ENCODE measurements at places on chromosomes 1 and 21. TPM values are rescaled to one million over a fixed set of nuclear protein-coding genes. Genes with fewer than 3 reads are reported as not detected.

GRCh38 chr1:54969879-54970278 lies 10.5 kb upstream of the TMEM61 start:
- no peak for DNase-seq

- DNase-seq, result no peak
Observed at GRCh38 chr1:99700020-99700419, 54.1 kb downstream of the PALMD start.

DNA sequence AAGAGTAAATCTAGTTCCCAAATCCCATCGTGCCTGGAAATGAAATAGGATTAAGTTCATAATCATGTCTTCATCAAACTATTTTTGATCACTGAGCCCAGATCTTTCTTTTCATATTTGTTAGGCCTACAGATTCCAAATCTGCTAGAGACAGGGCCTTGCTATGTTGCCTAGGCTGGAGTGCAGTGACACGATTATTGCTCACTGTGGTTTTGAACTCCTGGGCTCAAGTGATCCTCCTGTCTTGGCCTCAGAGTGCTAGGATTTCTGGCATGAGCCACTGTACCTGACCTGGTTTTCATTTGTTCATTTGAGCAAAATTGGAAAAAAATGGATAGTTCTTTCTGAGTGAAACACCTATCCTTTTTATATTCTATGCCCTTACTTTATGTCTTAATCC lies 28.0 kb upstream of the DIPK1A start:
- DNase-seq, result no peak

DNA sequence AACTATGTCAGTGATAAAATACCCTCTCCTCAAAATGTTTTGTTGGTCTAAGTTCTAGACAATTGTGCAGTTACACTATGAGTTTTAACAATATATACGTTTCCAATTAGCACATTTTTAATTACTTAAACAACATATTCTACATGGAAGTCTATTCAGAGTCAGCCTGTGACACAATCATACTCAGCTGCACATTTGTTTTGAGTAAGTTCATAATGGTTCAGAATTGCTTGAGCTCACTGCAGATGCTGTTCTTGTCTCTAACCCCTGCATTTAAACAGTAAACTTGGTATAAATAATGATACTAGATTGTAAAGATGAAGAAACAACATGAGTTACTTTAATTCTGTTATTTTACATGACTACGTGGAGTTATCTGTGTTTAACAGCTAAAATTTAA lies 30.6 kb downstream of the CDKN2C start:
- DNase-seq, result no peak

DNA sequence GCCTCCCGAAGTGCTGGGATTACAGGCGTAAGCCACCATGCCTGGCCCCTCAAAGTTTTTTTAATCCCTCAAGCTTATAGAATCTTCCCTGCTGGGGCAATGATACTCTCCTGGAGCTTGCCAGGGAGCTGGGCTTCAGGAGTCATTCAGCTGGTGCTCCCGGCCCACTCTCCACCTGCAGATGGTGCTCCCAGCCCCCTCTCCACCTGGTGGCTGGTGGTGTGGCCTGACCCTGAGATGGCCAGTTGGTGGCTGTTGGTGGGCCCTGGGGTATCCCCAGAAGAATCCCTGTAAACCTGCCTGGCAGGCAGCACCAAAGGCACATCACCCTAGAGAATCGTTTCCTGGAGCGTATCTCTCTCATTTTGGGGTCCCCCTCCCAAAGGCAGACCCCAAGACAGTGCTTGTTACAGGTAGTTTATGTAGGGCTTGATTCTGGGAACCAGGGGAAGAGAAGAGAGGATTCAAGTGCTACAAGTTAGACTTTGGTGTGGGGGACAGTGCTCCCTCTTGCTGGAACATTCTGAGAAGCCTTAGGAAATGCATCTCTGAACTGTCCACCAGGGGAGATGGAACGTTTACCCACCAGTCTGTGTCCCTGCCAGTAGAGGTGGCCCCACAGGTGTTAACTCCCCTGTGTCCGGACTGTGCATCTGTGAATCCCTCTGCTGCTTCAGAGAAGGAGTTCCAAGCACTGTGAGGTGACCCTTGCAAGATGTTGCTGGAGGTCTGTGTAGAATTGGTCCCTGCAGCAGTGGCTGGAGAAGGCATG lies 29.1 kb upstream of the ACTL8 start:
- no peak for DNase-seq

- DNase-seq, result no peak
Observed at GRCh38 chr1:157146244-157146643, 8.0 kb upstream of the ETV3 start.

GRCh38 chr1:190759807-190760206 lies 282.1 kb upstream of the BRINP3 start:
- DNase-seq, result no peak

DNA sequence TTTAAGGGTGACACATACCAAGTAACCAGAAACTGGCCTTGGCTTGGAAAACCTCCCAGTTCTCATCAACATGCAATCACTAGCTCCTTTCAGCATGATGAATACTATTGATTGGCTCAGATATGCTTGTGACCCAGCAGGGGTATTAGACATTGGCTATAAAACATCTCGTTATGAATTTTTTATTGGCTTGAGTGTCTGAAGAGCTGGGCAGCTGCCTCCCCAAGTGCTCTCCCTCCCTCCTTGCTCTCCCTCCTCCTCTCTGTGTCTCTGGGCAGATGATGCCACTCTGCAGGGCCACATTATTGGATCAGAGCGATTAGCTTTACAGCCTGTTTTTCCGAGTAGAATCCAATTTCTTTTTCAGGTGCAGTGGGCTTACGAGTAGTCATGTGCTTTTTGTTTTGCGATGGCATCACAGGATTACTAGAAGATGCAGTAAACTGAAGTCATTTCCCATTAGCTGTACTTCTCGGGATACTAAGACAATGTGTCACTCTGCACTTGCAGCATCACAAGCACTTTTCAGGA lies 79.3 kb upstream of the ATF3 start:
- DNase-seq, result peak; percentile 61

DNA sequence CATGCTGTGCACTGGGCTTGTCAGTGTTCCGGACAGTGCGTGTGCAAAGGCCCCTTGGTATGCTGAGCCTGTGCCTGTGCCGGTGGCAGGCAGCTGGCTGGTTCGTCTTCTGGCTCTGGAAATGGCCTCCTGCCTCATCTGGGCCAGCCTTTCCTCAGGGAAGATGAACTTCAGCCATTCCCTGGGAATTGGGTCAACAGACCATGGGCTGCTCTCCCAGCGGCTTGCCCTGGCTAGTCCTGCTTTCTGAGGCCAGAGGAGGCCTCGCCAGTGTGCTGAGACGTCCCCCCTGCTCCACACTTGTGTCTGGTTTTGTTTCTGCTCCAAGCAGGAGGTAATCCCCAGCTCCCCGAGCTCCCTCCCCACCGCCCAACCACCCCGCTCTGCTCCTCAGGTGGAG lies 32.6 kb upstream of the RD3 start:
- no peak for DNase-seq

- no peak for DNase-seq
Observed at GRCh38 chr1:150142083-150142482, 7.6 kb upstream of the PLEKHO1 start.

DNA sequence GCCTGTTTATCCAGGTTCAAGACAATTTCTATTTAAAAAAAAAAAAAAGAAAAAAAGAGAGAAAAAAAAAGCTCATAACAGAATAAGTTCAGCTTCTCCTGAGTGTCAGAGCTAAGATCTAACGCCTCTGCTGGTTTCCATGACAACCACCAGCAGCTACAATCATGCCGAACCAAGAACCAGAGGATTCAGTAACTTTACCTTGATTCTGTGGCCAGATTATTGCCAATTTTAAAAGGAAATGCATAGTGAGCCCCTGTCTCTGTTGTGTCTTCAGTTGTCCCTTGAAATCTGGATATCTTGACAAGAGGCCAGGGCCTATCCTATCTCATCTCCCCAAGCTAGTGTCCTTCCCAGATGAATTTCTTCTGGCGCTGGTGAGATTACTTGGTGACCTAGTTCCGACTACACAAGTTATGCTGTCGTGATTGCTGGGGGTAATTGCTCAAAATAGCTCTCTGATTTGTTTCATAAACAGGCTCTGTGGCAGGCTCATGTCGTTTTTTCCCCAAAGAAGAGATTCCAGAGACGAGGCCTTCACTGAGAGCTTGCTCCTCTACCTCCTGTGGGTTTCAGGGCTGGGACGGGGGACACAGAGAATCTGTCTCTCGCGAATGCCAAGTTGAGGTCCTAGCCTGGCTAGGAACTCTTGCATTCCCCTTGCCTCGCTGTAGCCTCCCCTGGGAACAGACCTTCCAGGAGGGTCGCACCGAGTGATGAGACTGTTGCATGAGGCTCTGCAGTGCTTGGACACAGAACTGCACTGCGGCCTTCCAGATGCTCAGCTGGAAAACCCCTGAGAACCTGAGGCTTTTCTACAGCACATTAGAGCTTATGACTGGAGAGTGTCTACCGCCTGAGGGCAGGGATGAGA lies 32.4 kb upstream of the SCCPDH start:
- no peak for DNase-seq

GRCh38 chr1:67313934-67314671 lies 6.4 kb downstream of the IL12RB2 start:
- no peak for DNase-seq

- DNase-seq, result no peak
Observed at GRCh38 chr1:163774401-163774945, 452.7 kb downstream of the NUF2 start.

GRCh38 chr1:246506367-246506673 lies 759 bp downstream of the SMYD3 start:
- DNase-seq, result no peak

DNA sequence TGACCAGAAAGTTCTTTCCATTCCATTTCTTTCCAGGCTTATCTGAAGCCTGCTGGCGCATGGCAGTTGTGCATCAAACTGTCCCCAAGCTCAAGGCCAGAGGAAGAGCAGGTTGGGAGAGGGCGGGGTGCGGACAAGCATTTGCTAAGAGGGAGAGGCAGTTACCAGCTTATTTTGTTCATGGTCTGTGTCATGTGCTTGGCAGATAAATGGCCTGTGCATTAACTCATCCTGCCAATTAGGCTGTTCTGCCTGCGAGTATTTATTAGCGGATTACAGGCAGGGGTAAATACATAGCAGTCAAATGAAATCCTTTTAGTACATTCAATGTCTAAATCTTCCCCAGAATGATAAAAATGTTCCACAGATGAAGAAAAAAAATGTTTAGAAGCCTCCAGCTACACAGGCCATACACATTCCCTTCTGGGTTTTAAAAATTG lies 48.9 kb upstream of the B3GALNT2 start:
- DNase-seq, result no peak

GRCh38 chr1:119204197-119204960 lies 63.9 kb upstream of the WARS2 start:
- DNase-seq, result no peak

DNA sequence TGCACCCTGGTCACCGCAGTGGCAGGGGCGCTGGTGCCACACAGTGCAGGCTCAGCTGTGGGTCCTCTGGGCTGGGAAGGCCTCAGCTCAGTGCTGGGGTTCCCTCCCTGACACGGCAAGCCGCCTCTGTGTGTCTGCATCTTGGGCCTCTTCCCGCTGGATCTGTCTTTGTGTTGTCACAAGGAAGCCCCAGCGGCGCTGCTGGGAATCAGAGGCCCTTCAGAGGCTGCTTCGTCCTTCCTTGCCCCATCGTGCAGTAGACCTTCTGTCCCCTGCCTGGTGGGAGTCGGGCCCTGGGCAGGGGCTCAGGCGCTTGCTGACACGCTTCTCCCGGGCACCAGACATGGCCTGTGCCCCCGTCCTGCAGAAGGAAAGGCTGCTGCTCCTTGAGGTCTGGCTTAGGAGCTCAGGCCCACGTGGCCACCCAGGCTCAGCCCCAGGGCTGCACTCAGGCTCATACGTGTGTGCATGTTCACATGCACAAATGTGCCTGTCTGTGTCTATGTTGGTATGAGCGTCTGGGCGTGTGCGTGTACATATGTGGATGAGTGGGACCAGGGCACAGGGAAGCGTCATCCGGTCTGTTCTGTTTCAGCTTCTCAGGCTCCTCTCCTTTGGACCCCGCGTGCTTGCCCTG lies 24.3 kb upstream of the DIP2A start:
- DNase-seq, result no peak

- peak; percentile 19 for DNase-seq
Observed at GRCh38 chr1:233614173-233614742, 352 bp downstream of the KCNK1 start.

GRCh38 chr21:27248814-27249213 lies 281.9 kb upstream of the ADAMTS5 start:
- DNase-seq, result peak; percentile 60

GRCh38 chr1:241118049-241118448 lies 239.0 kb downstream of the RGS7 start:
- DNase-seq, result no peak

DNA sequence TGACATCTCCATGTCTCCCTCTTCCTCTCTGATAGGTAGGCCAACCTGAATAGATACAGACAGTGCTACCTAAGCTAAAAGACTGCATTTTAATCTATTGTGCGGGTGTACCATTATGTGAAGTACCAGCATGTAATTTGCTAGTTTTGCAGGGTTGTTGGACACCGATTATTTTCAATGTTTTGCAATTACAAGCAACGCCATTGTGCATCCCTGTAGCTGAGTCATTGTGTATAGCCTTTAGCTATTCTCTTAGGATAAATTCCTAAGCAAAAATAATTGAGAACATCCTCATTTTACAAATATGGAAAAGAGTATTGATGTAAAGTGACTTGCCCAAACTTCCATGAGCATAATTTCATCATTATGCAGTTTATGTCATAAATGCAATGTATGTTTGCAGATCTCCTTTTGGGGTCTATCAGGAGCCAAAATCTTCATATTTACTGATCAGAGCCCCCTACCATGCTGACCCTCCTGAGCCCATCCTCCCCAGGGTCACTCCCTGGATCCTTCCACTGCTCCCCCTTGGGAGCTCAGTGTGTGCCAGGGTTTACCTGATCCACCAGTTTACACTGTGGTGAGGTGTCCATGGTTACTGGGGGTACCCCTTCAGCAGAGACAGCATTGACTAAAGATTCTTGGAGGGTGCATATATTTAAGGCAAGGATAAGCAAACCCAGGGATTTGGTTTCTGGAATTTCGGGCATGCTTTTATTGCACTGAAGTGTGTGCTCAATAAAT lies 80.6 kb downstream of the CCDC185 start:
- no peak for DNase-seq

- peak; percentile 31 for DNase-seq
Observed at GRCh38 chr1:96962751-96963211, 241.2 kb downstream of the PTBP2 start.

DNA sequence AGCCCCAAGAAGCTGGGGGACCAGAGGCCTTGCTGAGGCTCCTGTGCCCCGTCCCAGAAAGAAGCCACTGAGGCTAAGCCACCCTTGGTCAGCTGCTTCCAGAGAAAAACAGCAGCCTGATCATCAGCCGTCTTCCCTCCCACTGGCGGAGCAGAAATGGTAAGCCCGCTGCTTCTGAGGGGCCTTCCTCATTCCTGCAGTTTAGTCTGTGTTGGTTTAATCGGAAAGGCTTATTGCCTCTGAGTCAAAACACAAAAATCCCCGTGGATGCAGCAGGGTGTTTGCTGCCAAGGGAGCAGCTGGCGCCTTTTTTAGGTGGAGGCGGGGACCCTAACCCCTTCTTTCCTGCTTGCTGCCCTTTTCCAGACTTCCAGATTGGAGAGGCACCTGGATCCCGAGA lies 33.9 kb downstream of the SPSB1 start:
- peak; percentile 89 for DNase-seq

The APCS gene
- total RNA-seq, result not detected

The LRRC53 gene
- not detected for total RNA-seq

The BMP8B gene
- not detected for total RNA-seq

The ECE1 gene
- total RNA-seq, result 60.0 TPM

The SLAMF8 gene
- total RNA-seq, result not detected

The HRNR gene
- not detected for total RNA-seq

The PGLYRP3 gene
- not detected for total RNA-seq

The AMPD2 gene
- total RNA-seq, result 61.5 TPM

The S100A1 gene
- total RNA-seq, result not detected

The OR6K3 gene
- not detected for total RNA-seq

Measured in IMR-90 (cell line).